CD4-positive, alpha-beta T cell treated with Interleukin-17A for 4 hours (primary cell): ENCODE measurements at places on chromosomes 7 and 10.
A peak's percentile ranks its signal among the peaks of the same experiment; 100 is the strongest.

DNA sequence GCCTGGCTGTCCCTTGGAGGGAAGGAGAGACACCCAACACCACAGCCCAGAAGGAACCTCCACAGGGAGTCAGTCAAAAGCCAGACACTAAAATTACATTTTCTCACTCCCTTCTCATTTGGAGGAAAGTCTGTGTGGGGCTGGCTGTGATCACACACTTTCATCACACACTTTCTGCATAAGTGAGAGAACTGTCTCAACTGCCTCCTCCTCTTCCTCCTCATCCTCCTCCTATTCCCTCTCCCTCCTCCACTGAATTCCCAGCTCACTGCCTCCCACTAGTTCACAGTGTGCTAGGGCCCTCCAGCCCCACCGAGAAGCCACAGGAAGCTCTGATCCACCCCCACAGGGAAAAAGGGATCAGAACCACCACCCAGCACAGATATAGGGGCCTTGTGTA is 91.6 kb downstream of the KCNMA1 start:
- DNase-seq, result no peak

DNA sequence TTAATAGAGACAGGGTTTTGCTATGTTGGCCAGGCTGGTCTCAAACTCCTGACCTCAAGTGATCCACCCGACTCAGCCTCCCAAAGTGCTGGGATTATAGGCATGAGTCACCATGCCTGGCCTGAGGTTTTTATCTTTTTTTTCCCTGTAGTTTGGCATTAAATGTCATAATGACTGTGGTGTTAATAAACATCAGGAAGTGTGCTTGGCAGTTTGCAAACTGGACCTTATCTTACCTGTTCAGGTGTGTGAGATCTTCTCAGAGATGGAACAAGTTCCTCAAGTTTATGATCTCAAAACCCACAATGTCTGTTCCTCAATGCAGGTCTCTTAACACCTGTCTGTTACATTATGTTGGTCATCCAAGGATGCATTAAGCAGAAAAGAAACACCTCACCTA is 80.0 kb downstream of the ARID5B start:
- no peak for DNase-seq

GRCh38 chr7:139648941-139649425 is 125.5 kb downstream of the CLEC2L start:
- DNase-seq, result peak; percentile 19

DNA sequence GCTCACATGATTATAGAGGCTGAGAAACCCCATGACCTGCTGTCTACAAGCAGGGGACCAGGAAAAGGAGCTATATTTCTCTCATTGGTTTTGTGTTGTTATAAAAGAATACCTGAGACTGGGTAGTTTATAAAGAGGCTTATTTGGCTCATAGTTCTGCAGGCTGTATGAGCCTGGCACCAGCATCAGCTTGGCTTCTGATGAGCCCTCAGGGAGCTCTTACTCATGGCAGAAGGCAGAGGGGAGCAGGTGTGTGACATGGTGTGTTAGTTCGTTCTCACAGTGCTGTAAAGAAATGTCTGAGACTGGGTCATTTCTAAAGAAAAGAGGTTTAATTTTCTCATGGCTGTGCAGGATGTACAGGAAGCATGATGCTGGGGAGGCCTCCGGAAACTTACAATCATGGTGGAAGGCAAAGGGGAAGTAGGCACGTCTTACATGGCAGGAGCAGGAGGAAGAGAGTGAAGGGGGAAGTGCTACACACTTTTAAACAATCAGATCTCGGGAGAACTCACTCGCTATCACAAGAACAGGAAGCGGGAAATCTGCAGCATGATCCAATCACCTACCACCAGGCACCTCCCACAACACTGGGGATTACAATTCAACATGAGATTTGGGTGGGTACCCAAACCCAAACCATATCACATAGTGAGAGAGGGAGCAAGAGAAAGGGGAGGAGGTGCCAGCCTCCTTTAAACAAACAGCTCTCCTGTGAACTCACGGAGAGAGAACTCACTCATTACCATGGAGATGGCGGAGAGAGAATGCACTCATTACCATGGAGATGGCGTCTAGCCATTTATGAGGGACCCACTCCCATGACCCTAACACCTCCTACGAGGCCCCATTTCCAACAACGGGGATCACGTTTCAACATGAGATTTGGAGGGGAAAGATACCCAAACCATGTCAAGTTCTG is 133.4 kb downstream of the JCAD start:
- no peak for DNase-seq

DNA sequence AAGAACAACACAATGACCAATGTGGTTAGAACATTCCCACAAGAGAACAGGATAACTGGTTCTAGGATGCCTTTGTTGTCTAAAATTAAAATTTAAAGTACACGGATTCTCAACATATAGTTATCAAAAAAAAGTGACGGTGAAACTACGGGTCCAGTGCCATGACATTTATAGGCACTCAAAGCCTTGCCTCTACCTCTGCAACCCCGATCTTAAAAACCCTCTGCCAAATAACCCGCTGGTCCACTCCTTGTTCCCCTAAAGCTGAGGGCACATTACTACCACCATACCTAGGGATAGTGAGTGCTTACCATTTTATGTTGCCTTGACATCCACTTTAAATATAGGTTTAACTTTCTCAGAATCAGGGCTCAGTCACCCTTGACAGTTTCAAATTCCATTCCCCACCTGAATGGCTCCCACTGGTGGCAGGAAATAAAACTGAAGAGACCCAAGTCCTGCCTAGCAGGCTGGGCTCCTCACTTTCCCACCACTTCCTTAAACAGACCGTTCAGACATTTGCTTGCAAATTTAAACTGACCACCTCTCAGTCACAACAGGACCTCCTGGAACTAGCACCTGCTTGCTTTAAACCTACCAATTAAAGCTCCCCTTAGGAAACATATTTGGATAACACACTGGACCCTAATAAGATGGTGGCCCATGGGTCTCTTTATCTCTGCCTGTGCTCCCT is 169.9 kb upstream of the ASAH2 start:
- peak; percentile 26 for DNase-seq

GRCh38 chr10:120938822-120939221 is 87.7 kb downstream of the WDR11 start:
- no peak for DNase-seq

GRCh38 chr7:128935342-128935730 is 2.4 kb upstream of the IRF5 start:
- DNase-seq, result no peak

DNA sequence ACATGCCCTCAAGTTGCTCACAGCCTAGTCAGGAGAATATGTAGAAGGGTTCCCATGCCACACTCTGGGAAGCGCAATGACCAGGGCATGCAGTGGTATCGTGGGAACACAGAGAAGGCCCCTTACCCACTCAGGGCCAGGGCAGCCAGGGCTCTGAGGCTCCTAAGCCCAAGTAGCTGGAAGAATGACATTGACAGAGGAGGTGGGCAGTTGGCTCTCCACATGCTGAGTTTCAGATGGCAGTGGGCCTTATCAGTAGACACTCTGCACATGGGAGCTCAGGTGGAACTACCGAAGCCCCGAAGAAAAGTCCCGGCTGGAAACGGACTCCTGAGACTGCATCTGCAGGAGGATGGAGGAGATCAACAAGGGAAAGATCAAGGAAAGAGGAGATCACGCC is 15.7 kb upstream of the SVOPL start:
- no peak for DNase-seq

GRCh38 chr10:588246-589165 is 101.0 kb downstream of the DIP2C start:
- DNase-seq, result no peak

GRCh38 chr10:133217800-133218589 is 12.0 kb upstream of the UTF1 start:
- no peak for DNase-seq

GRCh38 chr7:4203626-4204512 is 478.2 kb upstream of the FOXK1 start:
- DNase-seq, result no peak

- no peak for DNase-seq
These were observed 452.8 kb downstream of the SDK1 start for GRCh38 chr7:3753868-3754267.

DNA sequence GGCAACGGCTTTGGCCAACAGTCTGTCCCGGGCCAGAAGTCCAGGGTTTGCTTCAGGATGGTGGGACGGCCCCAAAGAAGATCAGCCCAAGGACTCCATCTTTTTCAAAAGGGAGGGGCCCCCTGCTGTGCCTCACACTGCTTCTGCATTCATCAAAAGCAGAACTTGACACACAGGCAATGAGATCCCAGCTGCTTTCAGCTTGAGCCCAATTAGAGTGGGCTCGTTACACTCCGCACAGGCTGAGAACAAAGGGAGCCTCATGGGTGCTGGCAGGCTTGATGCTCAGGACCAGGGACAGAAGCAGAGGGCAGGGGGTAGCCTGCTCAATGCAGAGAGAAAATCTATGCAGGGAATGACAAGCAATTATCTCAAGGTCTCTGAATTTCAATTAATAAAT is 45.5 kb downstream of the VOPP1 start:
- no peak for DNase-seq

GRCh38 chr10:9302140-9302746 is 1247.8 kb downstream of the GATA3 start:
- DNase-seq, result peak; percentile 24

DNA sequence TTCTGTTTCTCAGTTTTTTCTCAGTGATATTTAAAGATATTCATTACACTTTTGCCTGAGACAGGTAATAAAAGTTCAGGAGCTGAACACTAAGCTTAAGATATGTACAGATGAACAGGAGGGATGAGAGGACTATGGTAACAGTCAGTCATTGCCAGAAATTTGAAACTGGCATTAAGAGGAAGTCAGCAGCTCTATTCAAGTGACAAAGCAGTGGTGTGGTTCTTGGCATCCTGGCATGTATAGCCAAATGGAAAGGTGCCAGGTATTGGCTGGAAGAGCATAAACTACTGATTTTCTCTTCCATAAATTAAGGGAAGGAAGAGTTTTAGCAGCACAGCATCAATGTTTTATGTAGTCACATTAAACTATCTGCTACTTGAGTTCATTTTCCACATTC is 22.7 kb downstream of the HOXA1 start:
- DNase-seq, result no peak

GRCh38 chr7:80642871-80643270 is 4.4 kb downstream of the CD36 start:
- DNase-seq, result no peak

DNA sequence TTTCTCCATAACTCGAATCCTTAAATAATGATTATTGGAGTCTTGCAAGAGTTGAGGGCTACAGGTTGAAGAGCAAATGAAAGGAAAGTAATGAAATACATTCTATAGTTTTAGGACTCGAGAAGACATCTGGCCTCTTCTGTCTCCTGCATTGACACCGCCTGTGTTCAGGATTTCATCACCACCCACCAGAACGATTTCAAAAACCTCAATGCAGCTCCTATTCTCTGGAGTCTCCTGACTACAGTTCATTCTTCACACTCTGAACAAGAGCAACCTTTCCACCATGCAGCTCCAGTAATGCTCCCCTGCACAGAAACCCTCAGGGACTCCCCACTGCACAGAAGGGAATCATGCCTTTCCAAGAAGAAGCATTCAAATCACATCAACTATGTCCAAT is 5.5 kb downstream of the IL15RA start:
- no peak for DNase-seq

DNA sequence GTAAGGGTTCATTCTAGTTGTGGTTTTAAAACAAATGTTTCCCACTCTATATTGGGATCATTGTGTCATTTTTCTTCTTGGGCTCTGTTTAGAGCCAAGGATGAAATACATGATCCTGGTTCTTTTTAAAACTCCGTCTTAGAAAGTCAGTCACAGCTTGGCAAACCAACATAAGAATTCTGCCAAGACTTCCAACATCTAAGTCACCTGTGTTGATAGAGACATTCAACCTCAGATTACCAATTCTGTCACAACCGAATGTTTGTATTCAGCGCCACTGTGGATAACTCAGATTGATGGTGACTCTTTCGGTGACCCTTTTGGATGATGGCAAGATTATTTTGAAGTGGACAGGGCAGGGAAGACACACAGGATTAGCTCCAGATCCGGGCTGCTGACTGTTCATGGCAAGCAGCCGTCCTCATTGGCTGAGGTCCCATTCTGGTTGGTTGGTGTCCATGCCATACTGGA is 255.4 kb downstream of the ARHGAP21 start:
- no peak for DNase-seq

GRCh38 chr10:6062101-6062771 is at the start of gene IL2RA:
IL2RA (minus strand) TSS chr10:6062367; CDS start chr10:6062151, 216 bp downstream.
- peak; percentile 52 for DNase-seq

- no peak for DNase-seq
These were observed 24.5 kb downstream of the ADRB1 start for GRCh38 chr10:114068054-114068707.

DNA sequence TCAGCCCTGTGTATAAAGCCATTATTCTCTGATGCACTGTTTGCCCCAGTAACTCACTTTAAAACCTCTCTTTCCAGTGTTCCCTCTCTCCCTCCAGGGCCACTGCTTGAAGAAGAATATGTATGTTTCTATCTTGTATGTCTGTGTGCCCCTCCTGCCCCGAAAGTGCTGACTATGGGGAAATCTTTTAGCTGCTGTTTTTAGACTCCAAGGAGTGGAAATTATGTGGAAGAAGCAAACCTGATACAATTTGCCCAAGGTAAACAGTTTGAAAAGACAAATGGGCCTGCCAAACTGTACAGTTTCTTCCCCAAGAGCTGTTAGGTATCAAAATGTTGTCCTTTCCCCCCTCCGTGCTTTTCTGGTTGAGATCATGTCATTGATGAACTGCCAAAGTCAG is 3.4 kb downstream of the ADRA2A start:
- no peak for DNase-seq

DNA sequence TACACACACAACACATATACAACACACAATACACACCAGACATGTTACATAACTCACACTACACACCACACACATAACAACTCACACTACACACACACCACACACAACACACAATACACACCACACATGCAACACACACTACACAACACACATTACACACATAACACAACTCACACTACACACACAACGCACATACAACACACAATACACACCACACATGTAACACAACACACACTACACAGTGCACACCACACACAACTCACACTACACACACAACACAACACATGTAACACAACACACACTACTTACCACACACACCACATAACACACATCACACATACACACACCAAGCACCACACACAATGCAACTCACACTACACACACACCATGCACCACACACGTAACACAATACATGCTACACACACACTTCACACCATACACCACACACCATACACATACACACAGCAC is 166.5 kb downstream of the KCNMA1 start:
- no peak for DNase-seq

- no peak for DNase-seq
These were observed 122.4 kb upstream of the NPS start for GRCh38 chr10:127426746-127427145.
